ENCODE measurements at places on chromosomes 6 and 20. TPM values are rescaled to one million over a fixed set of nuclear protein-coding genes. Genes with fewer than 3 reads are reported as not detected.

GRCh38 chr6:52482903-52483670, 62.9 kb downstream of the EFHC1 start:
- no peaks in the 10 kb centered on the region for H3K4me1 ChIP-seq
- H3K27me3 ChIP-seq: no peaks in the 10 kb centered on the region
- no peak overlapping the region for H3K27ac ChIP-seq
- no peak for DNase-seq
- H3K4me3 ChIP-seq: no peak overlapping the region
- H3K36me3 ChIP-seq: no peaks in the 10 kb centered on the region

DNA sequence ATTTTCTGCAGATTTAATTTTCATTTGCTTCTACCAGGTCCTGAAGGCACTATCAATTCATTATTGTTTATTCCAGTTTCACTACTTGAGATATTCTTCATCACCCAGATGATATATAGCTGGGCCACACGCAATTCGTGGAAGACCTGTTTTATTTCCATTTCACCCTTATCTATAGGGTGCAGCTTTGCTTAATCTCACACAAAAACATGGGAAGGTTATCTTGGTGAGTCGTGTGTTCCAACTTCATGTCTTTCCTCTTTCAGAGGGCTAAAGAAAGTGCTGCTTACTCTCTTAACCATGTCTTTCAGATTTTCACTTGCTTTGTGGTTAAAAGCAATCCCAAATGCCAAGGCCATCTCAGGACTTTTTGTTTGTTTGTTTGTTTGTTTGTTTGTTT, 194.0 kb downstream of the SOD2 start:
- H3K27ac ChIP-seq: no peak overlapping the region
- H3K4me1 ChIP-seq: no peaks in the 10 kb centered on the region
- no peaks in the 10 kb centered on the region for H3K36me3 ChIP-seq
- no peak for DNase-seq
- no peak overlapping the region for H3K4me3 ChIP-seq

DNA sequence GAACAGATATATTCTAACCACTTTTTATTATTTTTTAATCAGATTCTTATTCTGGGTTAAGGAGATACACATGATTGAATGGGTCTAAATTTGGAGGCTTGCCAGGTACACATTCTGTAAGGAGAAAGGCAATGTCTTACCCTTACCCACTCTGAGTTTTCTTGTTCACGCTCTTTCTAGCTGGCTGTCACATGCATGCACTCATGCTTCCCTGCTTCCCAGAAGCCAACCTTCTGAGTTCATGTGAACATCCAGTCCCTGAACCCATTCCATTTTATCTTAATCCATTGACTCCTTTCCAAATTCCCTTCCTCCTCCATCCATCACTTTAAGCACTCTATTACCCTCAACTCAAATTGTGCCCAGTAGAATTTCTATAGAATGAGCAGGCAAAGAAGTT, 17.5 kb upstream of the MOCS1 start:
- no peak overlapping the region for H3K4me3 ChIP-seq
- H3K4me1 ChIP-seq: no peaks in the 10 kb centered on the region
- no peak for DNase-seq
- no peaks in the 10 kb centered on the region for H3K27me3 ChIP-seq

The PACRG gene
- total RNA-seq: not detected

The LGSN gene
- total RNA-seq: not detected

Measured in activated CD8-positive, alpha-beta T cell treated with anti-CD3 and anti-CD28 coated beads for 36 hours (primary cell).